Stimulated activated CD8-positive, alpha-beta memory T cell treated with anti-CD3 and anti-CD28 coated beads, Interleukin-15, amount 100 ng/mL, for 24 hours (primary cell): ENCODE measurements at places on chromosomes 3 and 15.

DNA sequence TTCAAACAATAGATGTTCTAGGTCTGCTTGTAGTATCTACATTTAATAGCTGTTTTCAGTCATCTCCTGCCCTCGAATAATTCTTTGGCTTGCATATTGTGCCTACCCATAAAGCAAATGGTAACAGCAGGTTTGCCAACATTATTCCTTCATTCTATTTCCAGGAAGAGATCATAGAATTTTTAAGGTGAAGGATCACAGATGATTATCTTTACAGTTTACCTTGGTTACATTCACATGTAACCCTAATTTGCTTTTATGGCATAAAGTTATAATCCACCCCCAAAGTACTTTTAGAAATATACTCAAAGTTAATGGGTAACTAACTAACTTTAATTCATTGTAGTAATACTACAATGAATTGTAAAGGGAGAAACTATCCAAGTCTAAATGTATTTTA is 315.5 kb downstream of the NSUN3 start:
- no peak for DNase-seq

DNA sequence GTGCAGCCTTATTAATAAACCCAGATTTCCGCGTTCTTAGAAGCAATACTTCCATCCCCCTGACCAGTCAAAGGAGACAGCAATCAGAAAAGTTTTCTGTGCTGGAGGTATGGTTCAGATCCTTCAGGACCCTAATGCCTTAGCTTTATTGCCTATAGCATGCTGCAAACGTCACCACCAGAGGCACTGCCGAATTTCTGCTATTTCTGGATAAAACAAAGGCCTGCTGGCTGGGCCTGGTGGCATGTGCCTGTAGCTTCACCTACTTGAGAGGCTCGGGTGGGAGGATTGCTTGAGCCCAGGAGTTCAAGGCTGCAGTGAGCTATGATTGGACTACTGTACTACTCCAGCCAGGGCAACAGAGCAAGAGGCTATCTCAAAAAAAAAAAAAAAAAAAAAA is 407.2 kb downstream of the FOXP1 start:
- DNase-seq, result no peak

- DNase-seq, result no peak
Observed at GRCh38 chr3:127483902-127484591, 106.5 kb downstream of the TPRA1 start.

- DNase-seq, result no peak
Observed at GRCh38 chr3:131232711-131233267, 148.8 kb upstream of the NUDT16 start.

GRCh38 chr3:169453256-169454059 is 210.1 kb downstream of the MECOM start:
- DNase-seq, result no peak

- DNase-seq, result no peak
Observed at GRCh38 chr3:178969004-178969700, 102.5 kb downstream of the ZMAT3 start.

DNA sequence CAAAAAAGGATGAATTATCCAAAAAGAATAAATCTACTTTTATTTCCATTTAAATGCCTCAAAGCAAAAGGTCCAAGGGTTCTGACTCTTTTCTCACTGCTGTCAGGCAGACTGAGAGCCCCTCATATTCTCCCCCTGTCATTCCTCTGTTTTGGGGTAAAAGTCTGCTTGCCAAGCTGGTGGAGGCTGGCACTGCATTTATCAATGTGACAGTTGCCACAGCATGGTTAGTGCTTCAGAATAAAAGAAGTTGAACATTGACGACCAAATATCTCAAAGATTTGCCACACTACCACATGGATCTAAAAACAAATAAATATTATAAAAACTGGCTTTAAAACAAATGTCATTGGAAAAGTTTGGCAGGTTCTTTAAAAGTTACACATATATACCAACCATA is 89.2 kb upstream of the SNRK start:
- no peak for DNase-seq

DNA sequence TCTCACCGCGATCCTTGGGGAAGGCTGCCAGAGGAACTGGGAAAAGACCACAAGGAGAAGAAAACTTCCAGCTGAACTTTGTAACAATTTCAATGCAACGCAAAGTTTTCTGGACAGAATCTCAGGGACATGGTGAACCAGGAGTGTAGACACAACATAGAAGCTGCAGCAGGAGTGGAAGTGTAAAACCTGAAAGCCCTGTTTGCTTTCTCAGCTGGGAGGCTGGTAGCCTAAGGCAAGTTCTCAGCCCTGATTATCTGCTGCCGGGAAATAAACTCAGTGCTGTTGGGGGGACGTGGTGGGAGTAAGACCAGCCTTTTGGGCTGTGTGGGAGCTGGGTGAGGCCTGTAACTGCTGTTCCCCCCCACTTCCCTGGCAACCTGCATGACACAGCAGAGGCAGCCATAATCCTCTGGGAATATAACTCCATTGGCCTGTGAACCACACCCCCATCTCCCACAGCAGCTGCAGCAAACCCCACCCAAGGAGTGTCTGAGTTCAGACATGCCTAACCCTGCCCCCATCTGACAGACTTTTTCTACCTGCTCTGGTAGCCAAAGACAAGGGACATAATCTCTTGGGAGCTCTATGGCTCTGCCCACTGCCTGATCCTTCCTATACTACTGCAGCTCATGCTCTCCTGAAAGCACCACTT is 106.7 kb downstream of the ZNF621 start:
- DNase-seq, result no peak

- no peak for DNase-seq
Observed at GRCh38 chr15:45094358-45094730, 19.6 kb downstream of the DUOX2 start.

DNA sequence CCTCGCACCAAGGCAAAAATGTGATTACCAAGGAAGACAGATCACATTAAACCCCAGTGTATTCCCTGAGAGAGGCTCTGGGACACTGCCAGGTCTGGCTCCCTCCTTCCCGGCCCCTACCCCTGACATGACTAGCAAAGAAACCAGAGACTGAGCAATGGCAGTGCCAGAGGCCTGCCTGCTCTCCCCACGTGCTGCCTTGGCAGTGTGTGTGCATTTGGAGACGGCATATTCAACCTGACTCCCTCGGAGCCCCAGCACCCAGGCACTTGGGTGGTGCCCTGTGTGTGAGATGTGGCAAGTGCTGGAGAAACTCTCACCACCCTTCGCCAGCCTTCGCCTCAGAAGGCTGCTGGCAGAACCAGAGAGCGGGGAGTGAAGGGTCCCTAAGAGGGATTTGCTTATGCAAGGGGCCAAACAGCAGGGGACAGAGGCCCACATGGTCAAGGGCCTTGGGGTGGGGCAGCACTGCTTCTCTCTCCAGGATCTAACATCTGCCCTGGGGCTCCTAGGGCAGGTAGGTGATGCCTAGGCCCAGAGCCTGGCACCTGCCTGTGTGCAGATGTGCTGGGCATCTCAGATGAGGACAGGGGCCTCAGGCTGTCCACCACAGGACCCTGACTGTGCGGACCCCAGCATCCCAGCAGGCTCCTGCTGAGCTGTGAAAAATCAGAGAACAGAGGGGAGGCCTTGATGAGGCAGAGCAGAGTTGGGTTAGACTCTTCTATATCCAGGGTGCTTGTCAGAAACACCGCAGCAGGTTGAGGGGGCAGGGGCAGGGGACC is 23.6 kb upstream of the PLXNA1 start:
- no peak for DNase-seq

DNA sequence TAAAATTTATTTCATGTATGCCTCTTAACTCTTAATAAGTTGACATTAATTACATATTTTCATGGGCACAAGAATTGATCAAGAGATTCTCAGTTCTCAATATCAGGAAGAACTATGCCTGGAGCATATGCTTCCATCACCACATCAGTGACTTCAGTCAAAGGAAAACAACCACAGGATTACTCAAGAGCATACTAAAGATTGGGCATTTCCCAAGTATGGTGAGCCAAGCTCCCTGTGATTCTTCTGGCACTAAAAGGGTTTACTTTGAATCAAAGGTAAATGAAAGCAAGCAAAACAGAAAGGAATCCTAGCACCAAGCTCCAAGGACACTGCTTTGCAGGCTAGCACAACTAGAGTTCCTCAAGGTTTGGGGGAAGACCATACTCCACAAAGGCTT is 44.6 kb downstream of the FMN1 start:
- no peak for DNase-seq

GRCh38 chr3:73683706-73684105 is 59.0 kb upstream of the PDZRN3 start:
- no peak for DNase-seq

- DNase-seq, result no peak
Observed at GRCh38 chr3:109268181-109268580, 48.1 kb downstream of the DPPA2 start.
